Activated CD4-positive, CD25-positive, alpha-beta regulatory T cell (primary cell): ENCODE measurements at places on chromosomes 3 and 15.

- DNase-seq = no peak
Observed at GRCh38 chr15:96058103-96058851, 272.2 kb upstream of the NR2F2 start.

GRCh38 chr15:92714077-92714476, 58.5 kb upstream of the FAM174B start:
- DNase-seq = no peak

GRCh38 chr3:124056846-124057245, 64.9 kb upstream of the ROPN1 start:
- no peak for DNase-seq

GRCh38 chr15:31869686-31870307, 160.5 kb upstream of the CHRNA7 start:
- no peak for DNase-seq

DNA sequence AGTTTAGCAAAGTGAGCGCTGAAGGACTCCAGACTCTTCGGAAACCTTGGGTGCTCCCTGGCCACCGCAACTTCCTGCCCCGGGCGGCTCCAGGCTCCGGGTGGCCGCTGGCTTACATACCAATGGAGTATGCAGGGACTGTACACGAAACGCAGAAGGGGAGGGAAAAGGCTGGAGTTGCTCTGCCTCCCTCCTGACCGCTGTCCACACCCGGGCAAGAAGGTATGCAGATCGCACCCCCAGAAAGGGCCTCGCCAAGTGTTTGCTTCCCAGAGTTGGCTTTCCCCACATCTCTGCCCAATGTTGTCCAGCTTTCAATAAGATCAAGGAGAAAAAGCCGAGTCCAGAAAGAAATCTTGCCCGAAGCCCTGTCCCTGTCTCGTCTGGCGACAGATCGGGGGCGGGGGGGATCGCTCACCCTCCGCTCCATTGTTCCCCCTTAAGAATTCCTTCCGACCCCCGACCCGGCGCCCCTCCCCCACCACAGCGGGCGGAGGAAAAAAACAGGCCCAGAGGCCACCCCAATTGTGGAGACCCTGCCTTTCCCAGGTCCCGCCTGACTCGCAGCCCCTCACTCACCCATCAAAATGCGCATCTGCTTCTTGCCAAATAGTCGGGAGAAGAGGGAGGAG, 533 bp downstream of the ARF4 start:
- DNase-seq = peak; percentile 10

GRCh38 chr3:42662037-42662812, 8.7 kb downstream of the ZBTB47 start:
- no peak for DNase-seq

GRCh38 chr3:87390821-87391220, 114.4 kb upstream of the POU1F1 start:
- no peak for DNase-seq

DNA sequence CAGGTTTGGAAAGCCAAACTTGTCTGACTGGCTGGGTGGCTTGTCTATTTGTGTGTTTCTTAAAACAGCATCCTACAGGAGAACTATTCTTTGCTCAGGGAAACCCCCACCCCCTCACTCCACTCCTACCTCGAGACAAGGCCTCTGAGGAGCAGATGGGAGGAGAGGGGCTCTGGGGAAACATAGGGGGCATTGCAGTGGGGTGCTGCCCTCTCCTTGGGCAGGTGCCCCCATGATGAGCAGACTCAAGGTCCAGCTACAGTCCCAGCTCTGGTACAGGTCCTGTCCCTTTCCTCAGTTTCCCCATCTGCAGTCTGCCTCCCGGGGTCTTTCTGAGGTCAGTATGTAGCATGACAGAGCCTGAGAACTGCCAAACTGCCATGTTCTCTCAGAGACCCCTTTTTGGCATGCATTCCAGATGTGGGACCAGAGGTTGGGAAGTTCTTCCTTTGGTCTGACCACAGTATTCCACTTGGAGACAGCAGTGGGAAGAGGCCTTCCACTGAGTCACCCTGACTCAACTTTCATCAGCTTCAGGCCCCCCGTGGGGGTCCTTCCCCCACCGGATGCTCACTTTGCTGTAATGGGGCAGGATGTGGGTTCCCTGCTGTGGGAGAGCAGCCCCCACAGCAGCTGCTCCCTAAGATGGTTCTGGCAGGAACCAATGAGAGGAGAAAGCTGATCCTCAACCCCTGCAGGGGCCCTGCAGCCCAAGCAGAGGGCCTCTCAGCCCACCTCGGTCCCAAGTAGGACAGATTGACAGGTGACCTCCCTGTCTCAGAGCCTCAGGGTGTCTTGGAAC, 32.3 kb upstream of the CYP11A1 start:
- no peak for DNase-seq

DNA sequence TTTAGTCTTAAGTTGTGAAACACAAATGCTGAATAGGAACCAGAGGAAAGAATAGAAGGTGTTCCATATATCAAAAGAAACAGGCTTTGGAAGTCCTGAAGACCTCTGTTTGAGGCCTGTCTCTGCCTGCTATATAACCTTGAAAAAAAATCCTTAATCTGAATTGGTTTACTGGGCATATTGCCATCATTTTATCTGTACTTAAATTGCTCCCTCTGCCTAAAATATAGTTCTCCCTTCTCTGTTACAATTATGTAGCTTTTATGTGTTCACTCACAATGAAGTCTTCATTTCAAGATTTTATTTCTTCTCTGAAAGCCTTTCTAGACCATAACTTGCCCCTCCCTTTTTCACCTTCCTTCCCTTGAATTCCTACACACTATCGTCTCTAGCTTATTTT, 21.2 kb downstream of the ARL13B start:
- DNase-seq = no peak

DNA sequence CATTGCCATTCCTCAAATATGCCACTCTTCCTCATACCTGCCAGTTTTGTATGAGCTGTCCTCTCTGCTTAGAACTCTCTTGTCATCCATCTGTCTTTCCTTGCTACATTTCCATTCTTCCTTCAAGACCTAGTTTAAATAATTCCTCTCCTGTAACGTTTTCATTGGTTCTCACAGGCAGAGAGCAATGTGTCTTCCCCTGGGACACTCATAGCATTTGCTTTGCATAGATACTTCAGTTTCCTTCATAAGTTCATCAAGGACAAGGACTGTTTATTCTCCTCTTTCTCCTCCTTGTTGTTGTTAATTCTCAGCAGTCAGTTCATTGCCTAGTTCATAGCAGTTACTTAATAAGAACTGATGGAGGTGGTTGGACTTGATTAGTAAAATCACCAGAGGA, 10.5 kb downstream of the NR2C2 start:
- DNase-seq = no peak

GRCh38 chr3:34869696-34870095, 769.6 kb upstream of the ARPP21 start:
- DNase-seq = no peak

GRCh38 chr15:95973566-95974256, 356.8 kb upstream of the NR2F2 start:
- no peak for DNase-seq
